ENCODE measurements at places on chromosomes 16 and 17. TPM values are rescaled to one million over a fixed set of nuclear protein-coding genes. Genes with fewer than 3 reads are reported as not detected.

- no peak for DNase-seq
Observed at GRCh38 chr17:45115871-45116270, 16.4 kb downstream of the PLCD3 start.

Gene CA5A
- not detected for total RNA-seq

Gene HES7
- total RNA-seq, result not detected

Gene CCL7
- total RNA-seq, result 0.13 TPM
